Activated CD4-positive, alpha-beta T cell treated with anti-CD3 and anti-CD28 coated beads for 48 hours (primary cell): ENCODE measurements at places on chromosomes 11 and 22.

DNA sequence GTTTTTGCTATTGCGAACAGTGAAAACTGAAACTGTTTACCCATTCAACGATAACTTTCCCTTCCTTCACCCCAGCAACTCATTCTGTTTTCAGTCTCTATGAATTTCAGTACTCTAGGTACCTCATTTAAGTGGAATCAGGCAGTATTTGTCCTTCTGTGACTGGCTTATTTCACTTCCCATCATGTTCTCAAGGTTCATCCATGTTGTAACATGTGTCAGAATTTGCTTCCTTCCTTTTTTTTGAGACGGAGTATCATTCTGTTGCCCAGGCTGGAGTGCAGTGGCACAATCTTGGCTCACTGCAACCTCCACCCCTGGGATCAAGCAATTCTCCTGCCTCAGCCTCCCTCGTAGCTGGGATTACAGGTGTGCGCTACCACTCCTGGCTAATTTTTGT, 23.7 kb downstream of the HTR3B start:
- no peak for DNase-seq

- DNase-seq, result no peak
Measured at GRCh38 chr11:123775289-123775688, 21.0 kb upstream of the OR6X1 start.

DNA sequence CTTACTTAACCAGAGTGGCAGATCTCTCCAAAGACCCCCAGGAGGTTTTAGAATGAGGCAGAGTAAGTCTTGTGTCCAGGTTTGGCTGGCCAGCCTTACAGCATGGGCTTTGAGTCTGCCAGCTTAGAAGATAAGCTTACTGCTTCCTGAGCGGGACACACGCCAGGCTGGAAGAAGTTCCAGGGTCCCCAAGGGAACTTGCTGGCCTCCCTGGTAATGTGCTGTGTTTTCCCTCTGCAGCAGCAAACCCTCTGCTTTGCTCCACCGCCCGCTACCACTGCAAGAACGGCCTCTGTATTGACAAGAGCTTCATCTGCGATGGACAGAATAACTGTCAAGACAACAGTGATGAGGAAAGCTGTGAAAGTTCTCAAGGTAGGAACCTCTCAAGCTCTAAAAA, 154.2 kb downstream of the LDLRAD3 start:
- no peak for DNase-seq

DNA sequence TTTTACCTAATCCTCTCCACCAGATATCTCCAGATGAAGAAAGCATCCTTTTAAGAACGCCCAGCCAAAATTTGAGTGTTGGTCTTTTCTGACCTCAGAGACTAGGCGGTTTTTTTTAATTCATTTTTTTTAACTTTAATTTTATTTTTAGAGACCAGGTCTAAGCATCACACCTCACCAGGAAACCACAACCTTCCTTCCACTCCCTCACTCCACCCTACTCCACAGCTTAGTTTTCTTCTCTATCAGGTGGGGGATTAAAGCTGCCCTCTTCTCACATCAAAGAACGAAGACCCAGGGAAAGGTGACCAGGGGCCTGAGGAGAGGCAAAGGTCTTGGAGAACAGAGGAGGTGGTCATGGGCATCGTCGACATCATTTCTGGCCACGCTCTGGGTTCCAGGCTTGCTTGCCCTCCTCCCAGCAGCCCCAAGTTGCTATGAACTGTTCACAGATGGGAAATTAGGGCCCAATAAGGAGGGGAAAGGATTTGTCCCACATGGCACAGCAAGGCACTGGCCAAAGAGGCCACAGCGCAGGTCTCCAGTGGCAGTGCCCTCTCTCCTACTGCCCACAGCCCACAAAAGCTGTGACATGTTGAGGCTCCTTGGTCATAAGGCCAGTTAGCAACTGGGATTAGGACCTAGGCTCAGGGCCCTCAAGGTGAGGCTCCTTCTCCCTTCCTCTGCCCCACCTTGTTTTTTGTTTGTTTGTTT, 1.4 kb upstream of the PEX16 start:
- no peak for DNase-seq

- DNase-seq, result no peak
Measured at GRCh38 chr11:11472106-11472505, 119.1 kb upstream of the CSNK2A3 start.
